ENCODE measurements at places on chromosomes 11 and 22.

GRCh38 chr11:115709297-115709696 is 205.1 kb upstream of the CADM1 start:
- DNase-seq: no peak

- DNase-seq: no peak
Observed at GRCh38 chr22:34917239-34917638, 148.7 kb upstream of the ISX start.

DNA sequence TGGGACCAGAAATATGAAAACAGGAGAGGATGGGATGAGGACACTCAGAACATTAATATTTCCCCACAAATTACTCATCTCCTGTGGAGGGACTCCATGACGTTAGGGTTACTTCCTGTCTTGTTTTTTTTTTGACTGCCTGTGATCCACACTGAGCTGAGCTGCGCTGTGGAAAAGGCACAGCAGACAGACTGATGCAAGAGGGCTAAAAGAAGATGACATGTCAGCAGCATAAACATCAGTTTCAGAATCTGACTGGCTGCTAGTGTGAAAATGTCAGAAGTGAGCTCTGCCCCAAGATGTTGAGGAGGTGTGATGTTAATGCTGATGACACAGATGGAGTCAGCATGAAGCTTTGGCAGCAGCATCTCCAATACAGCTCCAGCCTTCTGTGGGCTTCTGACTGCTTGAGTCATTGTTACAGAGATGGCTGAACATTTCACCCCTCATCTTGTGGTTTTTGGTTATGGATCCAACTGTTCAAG is 286.8 kb downstream of the BLID start:
- no peak for DNase-seq

DNA sequence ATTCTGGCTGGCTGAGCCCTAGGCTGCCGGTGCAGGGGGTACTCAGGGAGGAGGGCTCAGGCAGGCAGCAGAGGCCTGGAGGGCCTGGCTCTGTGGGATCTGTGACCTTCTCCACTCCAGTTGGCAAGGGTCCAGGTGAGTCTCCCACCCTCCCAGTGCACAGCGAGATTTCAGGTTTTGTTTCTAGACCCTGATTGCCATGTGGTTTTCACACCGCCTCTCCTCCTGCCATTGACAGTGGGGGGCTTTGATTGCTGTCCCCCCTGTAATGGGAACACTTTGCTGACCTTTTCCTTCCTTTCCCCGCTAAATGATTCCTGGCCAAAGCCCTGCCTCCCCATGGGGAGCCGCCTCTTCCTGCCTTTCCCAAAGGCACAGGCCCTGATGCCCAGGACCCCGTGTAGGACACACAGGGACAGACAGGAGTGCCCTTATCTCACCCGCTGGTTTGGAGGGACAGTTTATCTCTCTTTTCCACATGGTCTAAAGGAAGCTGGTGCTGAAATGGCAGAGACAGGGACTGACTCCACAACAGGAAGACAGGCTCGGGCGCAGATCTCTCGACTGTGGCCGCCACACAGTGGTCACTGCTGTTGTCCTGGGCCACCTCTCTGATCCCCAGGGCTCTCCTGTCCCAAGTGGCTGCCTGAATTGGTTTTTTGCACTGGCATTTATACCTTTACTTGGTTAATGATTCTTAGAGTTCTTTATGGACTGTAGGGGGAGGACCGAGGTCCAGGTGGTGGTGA is 43.4 kb downstream of the BCR start:
- no peak for DNase-seq

DNA sequence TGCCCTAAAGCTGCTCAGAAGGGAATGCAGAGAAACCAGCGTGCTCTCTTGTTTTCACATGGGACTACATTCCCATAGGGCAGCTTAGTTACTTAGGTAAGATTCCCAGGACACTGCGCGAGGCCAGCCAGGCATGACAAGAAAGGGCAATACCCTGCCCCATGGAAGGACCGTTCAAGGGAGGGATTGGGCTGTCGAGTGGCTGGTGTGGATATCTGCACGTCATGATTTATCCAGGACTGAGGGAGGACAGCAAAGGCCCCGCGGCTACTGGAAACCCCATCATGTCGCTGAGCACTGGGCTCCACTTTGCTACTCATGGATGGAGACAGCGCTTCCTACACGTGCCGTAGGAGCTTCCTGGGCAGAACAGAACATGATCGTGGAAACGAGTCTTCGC is 169.4 kb downstream of the OPCML start:
- no peak for DNase-seq

DNA sequence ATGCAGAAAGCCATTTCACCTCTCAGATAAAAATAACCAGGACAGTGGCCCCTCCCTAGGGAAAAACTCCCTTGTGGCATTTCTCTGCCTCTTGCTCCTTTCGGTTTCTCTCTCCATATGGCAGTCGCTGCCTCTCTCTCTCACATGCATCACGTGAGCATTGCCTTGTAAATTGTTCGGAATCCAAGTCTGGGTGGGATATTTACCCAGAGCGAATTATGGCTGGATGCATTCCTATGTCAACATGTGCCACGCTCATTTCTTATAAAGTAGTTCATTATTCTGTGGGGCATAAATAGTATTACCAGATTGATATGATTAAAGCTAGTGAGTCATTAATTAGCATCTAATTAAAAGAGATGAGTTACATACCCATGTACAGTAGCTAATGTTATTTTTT is 392.9 kb downstream of the INSC start:
- DNase-seq: no peak

- no peak for DNase-seq
Observed at GRCh38 chr11:117299351-117300282, 8.5 kb downstream of the BACE1-AS start.

Measured in stimulated activated CD4-positive, alpha-beta T cell treated with anti-CD3 and anti-CD28 coated beads, Interleukin-12 subunit alpha, Interleukin-12 subunit beta, amount 100 ng/mL, for 24 hours (primary cell).